ENCODE measurements at places on chromosomes 13 and 19. TPM values are rescaled to one million over a fixed set of nuclear protein-coding genes. Genes with fewer than 3 reads are reported as not detected.

NANOS3 gene
- not detected for total RNA-seq

DPF1 gene
- 1.3 TPM for total RNA-seq

DHPS gene
- 58.6 TPM for total RNA-seq

RFPL4AL1 gene
- not detected for total RNA-seq

SAFB2 gene
- 56.6 TPM for total RNA-seq

ZNF682 gene
- 1.7 TPM for total RNA-seq

ZNF575 gene
- total RNA-seq: not detected

DNA sequence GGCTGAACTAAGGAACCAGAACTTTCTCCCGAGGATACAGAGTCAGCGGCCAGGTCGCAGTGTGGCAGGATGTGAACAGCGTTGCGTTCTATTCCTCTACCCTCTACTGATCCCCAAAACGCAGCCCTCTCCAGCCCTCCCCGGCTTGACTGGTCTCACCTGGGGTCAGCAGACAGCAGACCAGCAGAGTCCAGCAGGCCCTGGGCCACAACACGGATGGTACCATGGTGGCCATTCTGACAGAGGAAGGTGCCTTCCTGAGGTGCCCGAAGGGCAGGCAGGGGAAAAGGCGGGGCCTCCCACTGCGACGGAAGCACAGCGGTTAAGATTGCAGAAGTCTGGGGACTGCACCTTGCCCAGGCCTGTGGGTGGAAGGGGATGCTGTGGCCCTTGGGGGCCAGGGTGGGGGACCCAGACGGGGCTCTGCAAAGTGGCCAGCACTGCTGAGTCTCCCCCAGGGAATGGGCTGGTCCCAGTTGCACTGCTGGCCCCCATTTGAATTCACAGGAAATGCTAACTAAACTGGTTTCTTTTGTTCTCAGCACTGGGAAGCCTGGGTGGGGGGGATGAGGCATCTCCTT is at the start of gene ICAM3:
Gene ICAM3 (minus strand): TSS at position 245 of the 581 bp plus-strand sequence. CDS start 10 bp downstream, at position 235.
- no peak for DNase-seq

GRCh38 chr19:45507872-45508416 is 665 bp downstream of the VASP start:
- no peak for DNase-seq

DNA sequence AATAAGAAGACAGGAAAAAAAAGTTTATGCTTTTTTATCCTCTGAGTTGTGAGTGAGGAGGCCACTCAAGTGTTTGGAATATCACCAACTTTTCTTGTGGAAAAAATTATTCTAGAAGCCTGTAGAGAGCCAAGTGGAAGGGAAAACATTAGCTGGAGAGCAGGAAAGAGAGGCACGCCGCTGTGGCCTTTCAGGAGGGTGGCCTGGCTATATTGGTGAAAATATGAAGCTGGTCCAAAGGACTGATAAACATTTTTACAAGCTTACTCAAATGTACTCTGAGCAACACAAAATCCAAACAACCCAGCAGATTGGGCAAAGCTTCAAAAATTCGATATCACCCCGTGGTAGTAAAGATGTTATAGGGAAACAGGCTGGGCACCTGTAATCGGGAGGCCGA is 2.3 kb upstream of the EIF3G start:
- no peak for DNase-seq

GRCh38 chr19:40702337-40703012 is 12.0 kb upstream of the NUMBL start:
- DNase-seq: no peak

- DNase-seq: no peak
Measured at GRCh38 chr19:31257426-31258130, 91.7 kb downstream of the TSHZ3 start.

DNA sequence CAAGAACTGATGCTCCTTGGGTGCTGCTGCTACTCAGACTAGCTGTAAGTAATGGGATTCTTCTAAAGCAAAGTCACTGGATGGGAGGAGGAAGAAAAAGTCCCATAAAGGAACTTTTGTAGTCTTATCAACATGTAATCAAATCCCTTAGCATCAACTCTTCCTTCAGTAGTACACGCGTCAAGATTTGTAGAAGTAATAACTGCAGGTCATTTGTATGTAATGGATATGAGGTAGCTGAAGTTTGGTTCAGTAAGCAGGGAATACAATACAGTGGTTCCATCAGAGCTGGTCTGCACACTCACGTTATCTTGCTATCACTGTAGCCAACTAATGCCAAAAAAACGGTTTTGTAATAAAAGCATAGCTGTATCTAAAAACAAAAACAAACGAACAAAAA is 72.4 kb upstream of the ZDHHC20 start:
- no peak for DNase-seq

DNA sequence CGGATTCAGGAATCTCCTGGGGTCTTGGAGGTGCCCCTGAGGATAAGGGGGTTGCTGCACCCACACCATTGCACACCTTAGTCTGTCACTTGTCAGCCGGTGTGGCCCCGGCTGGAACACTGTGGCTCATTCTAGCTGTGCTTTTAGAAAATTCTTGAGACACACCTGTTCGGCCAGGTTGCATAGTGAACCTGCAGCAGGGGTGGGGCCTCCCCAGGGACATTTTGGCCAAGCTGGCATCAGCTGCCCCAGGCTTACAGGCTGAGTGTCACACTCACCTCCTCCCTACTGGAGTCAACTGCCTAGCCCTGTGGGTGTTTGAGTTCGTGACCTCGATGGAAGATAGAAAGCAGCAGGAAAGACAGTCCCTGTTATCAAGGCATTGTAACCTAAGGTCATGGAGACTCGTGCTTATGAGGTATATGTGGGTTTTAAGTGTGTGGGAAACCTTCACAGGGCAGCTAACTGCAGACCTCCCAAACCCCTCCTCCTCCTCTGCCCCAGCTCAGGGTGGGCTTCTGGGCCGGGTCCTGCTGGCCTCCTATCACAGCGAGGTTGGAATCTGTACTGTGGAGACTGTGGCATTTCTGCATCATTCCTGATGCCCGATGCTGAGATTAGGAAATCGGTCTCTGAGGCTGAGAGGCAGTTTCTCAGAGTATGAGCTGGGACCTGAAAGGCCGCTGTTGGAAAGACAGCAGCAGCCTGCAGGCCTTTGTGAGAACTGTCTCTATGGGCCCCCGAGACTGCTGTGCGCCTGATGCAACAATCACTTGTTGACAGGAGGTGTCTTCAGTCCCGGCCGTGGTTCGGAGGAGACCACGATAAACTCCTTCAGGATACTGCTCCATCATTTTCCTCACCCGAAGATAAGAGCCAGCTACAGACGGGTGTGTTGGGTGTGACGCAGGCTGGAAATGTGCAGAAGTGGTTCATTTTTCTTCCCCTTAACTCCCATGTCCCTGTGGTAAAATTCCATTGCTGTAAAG is 72.2 kb downstream of the ATP11A start:
- DNase-seq: no peak

DNA sequence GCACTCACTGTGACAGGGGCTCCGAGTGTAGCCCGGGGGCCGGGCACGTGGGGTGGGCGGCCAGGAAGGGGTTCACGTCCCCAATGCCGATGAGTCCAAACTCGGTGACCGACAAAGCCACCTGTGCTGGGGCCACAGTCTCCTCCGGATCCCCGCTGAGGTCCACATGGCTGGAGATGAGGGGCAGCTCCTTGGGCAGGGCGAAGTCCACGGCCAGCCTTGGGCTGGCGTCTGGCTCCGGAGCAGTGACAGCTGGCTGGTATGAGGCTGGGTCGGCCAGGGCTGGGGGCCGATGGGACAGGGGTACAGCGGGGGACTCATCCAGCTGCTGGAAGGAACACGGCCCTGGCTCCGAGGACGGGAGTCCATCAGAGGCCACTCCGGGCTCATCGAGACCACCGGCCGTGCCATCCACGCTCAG is 15.9 kb upstream of the PLPP2 start:
- DNase-seq: no peak

DNA sequence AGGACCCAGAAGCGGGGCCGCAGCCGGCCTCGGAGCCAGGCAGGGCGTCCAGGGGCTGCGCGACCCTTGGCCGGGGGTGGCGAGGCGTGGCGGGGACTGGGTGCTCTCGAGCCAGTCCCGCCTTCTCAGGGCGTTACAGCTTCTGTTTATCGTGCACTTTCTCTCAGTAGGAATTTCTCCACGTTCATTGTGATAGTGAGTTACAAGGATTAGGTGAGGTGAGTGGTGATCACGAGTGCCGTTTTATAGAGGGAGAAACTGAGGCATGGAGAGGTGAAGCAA is 600 bp downstream of the AP1M1 start:
- no peak for DNase-seq

DNA sequence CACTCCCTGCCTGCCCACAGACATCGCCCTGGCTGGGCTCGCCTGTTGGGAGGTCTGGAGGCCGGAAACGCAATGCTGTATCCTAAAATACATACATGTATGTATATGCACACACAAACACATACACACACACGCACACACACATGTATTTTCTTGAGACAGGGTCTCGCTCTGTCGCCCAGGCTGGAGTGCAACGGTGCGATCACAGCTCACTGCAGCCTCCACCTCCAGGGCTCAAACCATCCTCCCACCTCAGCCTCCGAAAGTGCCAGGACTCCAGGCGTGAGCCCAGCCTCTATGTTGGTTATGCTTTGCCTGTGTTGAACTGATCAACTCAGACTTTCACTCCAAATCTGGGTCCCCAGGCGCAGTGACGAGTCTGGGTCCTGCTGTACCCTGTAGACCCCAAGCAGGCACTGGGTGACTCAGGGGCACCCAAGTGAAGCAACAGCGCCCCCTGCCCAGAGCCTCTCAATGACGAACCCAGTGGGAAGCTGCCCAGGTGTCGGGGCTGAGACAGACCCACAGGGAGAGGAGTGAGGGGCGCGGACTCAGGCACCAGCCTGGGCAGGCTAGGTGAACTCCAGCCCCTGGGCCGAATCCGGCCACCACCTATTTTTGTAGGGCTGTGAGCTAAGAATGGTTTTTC is 27.4 kb upstream of the CACTIN start:
- DNase-seq: no peak

- DNase-seq: no peak
Measured at GRCh38 chr19:55251341-55252081, 7.3 kb downstream of the PPP6R1 start.

DNA sequence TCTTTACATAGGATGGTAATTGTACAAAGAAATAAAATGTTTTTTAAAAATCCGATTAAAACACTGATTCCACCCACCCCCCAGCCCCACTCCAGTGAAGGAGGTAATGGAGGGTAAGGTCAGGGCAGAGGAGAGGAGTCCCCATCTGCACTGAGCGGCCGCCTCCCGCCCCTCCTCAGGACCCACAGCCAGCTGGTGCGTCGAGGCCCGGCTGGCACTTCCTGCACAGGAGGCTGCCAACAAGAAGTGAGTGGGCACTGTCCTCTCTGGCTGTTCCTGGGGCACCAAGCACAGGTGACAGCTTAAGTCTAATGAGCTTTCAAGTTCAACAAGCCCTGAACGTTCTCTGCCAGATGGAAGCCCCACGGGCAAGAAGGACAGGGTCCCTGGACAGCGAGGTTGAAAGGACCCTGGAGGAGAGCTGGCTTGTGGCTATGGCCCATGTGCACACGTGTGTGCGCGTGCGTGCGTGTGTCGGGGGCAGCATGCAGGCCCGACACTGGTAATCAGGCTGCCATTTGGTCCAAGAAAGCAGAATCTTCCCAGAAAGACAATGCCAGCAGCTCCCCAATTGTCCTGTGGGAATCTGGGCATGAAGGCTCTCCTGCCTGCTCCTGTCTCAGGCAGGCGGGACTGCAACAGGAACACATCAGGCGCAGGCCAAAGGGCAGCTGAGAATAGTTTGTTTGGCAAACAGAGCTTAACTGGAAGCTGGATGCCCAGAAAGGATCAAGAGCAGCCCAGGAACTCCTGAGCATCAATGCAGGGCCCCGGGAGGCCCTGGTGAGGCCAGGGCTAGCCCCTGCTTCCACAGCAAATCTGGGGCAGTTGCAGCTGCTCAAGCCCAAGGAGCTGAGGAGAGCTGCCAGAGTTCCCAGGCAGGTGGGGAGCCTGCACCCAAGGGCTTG is 15.1 kb upstream of the EPHX3 start:
- DNase-seq: no peak

DNA sequence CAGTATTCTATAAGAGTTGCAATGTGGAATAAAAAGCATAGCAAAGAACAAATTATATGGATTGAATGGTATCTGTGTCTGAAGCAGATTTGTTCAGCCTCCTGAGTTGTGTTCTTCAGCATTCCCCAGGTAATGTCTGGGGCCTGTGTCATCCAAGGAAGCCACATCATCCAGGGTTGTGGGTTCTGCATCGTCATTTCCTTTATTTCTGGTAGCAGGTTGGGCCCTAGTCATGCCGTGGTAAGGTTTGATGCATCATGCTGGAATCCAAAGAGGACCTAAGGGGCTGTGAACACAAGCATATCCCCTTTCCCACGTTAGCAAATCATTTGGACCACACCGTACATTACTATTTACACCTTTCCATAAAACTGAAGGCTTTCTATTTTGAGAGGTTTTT is 131.0 kb upstream of the ZNF91 start:
- DNase-seq: no peak
